Muscle of leg (tissue), 16 donors: ENCODE measurements at places on chromosomes 6 and 20. TPM values are rescaled to one million over a fixed set of nuclear protein-coding genes. Genes with fewer than 3 reads are reported as not detected.

DNA sequence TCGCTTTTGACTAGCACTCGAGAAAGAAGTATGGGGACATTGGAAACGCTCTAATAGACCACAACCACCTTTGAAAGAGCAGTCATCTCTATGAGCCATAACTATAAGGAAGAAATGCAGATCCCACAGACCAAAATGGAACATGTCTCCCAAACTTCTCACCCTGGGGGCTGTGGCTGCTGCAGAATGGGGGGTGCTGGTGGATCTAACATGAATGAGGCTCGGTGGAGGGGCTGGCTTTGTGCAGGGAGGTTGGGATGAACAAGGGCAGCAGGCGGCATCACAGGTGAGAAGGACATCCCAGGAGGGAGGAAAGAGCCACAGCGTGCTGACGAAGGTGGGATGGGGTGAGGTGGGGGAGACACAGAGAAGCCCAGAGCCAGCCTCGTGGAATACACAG lies 10.5 kb upstream of the CCR6 start:
- DNase-seq = no peak

DNA sequence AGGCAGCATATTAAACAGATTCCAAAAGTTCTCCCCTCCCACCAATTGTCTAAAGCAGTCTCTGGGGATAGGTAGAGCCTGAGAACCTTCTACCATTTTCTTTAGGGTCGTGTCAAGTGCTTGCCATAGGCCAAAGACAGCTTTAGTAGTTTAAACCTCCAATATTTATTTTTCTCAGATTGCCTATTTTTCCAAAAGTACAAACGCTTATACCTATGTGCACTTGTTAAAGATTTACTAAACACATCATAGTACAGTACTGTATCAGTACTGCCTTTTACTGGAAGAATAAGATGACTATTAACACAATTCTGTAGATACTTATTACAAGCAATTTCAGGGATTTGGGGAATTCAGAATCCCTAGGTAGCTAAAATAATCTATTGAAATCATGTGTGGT lies 29.4 kb downstream of the AKIRIN2 start:
- no peak for DNase-seq

GRCh38 chr6:93136111-93136510 lies 283.2 kb downstream of the EPHA7 start:
- DNase-seq = no peak

DNA sequence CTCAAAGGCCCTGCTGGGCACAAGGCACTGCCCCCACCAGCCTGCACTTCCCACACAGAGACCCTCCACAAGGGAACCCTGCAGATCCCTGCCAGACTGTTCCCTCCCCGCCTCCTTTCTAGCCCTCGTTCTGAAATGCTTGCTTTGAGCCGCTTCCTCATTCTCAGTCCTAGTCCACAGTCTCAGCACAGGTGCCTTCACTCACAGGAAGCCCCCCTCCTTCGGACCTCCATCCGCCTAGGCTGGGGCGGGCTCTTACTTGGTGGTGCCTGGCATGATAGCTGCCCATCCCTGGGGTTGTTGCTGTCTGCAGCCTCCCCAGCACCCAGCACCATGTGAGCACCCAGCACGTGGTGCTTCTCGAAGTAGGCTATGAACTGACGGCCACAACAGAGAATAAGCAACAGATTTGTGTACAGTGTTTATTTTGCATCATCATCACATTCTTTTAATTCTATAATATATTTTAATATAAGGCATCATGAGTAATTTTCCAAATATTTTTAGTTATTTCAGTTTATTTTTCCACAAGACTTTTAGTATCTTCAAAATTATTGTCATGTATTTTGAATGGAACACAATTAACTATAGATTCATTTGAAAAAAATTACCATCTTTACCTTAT lies 12.3 kb downstream of the CST5 start:
- no peak for DNase-seq

DNA sequence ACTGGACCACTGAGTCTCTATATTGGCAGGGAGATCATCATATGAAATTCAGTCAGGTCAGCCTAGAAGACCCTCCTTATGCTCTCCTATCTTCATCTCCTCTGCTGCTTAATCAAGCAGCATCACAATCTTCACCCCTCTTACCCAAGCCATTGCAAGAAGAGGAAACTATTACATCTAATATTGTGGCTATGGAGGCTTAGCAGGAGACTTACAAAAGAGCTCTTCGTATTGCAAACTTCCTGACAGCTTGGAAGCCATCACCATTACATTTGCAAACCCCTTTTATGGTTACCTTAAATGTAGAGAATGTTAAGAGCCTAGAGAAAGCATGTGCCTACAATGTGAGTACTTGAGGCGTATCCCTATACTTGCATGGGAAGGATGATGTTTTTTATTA lies 87.2 kb upstream of the STXBP5 start:
- no peak for DNase-seq

DNA sequence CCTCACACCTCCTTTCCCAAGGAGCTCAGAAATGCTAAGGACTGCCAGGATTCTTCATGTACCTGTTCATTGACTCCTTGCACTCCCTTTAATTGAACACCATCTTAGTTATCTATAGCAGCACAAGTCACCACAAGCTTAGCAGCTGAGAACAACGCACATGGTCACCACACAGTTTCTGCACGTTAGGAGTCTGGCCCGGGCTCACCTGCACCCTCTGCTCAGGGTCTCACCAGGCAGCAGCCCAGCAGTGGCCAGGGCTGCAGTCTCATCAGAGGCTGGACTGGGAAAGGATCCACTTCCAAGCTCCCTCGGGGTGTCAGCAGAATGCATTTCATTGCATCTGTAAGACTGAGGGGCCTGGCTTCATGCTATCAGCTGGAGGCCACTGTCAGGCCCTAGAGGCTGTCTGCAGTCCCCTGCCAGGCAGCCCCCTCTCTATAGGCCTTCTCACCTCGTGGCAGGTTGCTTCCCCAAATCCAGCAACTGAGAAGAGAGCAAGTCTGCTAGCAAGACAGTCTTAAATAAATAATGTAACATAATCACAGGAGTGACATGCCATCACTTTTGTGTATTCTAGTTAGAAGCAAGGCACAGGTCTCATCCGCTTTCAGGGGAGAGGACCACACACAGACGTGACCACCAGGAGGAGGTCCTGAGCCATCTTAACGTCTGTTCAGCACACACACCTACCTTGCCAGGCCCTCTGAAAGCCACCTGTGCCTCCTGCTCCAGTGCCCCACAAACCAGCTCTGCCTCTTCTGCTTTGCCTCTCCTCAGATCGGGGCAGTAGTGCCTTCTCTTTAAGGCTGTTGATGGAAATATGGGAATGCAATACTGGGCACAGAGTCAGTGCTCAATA lies 165.2 kb upstream of the CST7 start:
- DNase-seq = no peak

GRCh38 chr6:80460257-80460865 lies 353.9 kb downstream of the BCKDHB start:
- DNase-seq = peak; percentile 78

- peak; percentile 13 for DNase-seq
These were observed 199.4 kb upstream of the ZNF184 start for GRCh38 chr6:27672113-27672799.

- no peak for DNase-seq
These were observed 11.2 kb upstream of the GMNN start for GRCh38 chr6:24763578-24763977.

DNA sequence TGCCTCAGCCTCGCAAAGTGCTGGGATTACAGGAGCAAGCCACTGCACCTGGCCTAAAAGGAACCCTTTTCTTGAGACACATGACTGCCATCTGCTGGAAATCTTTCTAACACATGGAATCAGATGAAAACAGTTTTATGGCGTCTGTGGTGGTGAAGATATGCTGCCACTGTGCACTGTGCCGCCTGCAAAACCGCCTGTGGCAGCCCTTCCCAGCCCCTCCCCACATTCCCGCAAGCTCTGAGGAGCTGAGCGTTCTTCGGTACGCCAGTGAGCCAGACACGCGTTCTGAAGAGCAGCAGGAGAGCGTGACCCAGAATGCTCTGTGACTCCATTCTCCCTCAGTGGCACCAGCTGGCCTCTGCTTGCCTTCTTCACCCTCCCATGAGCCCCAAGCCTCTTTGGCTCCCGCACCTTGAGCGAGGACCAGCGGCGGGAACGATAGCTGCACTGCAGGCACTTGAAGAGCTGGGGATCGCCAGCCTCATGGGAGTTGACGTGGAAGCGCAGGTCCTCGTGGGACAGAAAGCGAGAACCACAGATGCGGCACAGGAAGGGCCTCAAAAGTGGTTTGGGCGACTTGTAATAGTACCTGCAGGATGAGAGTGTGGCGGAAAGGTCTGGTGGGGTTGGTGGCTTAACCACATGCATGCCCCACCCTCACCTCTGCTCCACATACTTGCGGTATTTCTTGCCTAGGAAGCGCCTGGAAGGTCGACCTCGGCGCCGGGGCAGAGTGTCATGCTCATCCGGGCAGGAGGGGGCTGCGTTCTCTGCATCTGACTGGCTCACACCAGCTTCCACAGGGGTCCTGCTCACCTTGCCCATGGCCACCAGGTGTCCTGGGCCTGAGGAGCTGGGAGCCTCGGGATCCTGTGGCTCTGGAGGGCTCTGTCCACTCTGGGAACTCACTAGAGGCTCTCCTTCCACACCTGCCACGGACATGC lies 8.7 kb downstream of the ZNF335 start:
- DNase-seq = no peak

The RAET1L gene
- polyA plus RNA-seq = 0.14 TPM

The NNAT gene
- 351 TPM for polyA plus RNA-seq

The SLC13A3 gene
- 3.3 TPM for polyA plus RNA-seq

The TRIM10 gene
- polyA plus RNA-seq = 0.73 TPM

The TMEM170B gene
- polyA plus RNA-seq = 5.1 TPM

The TRMT11 gene
- polyA plus RNA-seq = 12.4 TPM

The ZFP57 gene
- 0.08 TPM for polyA plus RNA-seq

The FERMT1 gene
- 1.0 TPM for polyA plus RNA-seq

The WFDC12 gene
- polyA plus RNA-seq = not detected

The LY6G6F gene
- not detected for polyA plus RNA-seq
